ENCODE measurements at places on chromosomes 2 and 18.

- DNase-seq: no peak
Observed at GRCh38 chr18:55433648-55434047, 154.3 kb downstream of the TCF4 start.

DNA sequence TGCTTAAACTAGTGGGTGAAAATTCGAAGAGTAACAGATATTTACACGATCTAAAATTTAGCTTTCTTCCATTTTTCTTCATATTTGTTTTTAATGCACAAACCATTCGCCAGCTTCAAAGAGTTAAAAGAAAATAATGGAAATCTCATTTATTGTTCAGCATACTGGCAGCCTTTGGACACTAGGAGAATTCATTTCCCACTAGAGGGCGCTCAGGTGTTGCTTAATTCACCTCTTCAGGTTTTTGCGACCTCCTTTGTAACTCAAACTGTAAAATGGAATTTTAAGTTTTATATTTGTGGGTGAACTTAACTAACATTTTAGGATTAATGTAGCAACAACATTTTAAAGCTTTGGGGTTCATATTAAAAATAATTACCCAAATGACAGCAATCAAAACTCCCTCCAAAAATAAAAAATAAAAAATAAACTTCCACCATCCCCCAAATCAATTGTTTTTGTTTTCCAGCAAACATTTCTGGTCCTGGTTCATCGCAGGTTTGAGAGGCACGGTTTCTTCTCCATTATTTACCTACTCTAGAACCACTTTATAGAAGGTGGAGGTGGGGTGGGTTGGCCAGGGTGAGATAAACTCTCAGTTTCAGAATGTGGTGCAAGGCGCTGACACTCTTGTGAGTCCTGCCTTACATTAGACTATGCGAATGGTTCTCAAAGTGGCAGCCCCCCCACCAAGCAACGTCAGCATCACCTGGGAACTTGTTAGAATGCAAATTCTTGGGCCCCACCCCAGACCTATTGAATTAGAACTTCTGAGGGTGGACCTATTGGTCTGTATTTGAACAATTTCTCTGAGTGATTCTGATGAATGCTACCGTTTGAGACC lies 24.7 kb upstream of the PNPT1 start:
- DNase-seq: peak; percentile 15

- DNase-seq: no peak
Observed at GRCh38 chr2:15732341-15733077, 140.8 kb downstream of the DDX1 start.

DNA sequence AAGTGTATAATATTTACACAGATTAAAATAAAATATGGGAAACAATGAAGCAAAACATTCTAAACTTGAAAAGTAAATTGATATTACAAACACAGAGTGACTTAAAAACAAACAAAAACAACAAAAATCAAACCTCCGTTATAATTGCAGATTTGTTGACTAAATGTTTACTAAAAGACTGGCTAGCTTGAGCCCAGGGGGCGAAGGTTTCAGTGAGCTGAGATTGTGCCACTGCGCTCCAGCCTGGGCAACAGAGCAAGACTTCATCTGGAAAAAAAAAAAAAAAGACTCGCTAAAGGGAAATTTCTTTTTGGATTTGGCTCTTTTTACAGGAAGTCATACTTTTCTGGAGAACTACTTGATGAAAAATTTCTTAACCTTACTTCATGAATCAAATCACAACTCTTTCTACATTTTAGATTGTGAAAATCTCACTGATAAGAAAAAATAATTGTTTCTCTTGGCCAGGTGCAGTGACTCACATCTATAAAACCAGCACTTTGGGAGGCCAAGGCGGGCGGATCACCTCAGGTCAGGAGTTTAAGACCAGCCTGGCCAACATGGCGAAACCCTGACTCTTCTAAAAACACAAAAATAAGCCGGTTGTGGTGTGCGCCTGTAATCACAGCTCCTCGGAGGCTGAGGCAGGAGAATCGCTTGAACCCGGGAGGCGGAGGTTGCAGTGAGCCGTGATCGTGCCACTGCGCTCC lies 9.7 kb downstream of the TFPI start:
- DNase-seq: no peak

GRCh38 chr2:135744760-135745314 lies 3.2 kb downstream of the UBXN4 start:
- no peak for DNase-seq

DNA sequence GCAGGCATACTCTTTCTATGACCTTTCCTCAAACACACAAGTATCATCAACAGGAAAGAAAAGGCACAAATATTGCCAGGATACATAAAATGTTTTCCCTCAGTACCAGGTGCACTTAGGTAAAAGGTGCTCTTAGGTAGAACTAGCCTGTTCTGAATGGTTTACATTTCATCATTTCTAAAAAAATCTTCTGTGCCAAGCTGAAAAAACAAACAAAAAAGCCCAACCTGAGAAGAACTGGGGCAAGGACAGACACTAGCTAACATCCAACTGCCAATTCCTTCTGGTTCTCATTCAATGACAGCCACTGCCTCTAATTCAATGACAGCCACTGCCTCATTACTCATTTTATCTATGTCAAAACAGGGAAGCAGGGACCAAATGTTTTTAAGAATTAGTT lies 68.5 kb downstream of the SPIRE1 start:
- no peak for DNase-seq

GRCh38 chr2:60535685-60536312 lies 17.7 kb downstream of the BCL11A start:
- DNase-seq: no peak

DNA sequence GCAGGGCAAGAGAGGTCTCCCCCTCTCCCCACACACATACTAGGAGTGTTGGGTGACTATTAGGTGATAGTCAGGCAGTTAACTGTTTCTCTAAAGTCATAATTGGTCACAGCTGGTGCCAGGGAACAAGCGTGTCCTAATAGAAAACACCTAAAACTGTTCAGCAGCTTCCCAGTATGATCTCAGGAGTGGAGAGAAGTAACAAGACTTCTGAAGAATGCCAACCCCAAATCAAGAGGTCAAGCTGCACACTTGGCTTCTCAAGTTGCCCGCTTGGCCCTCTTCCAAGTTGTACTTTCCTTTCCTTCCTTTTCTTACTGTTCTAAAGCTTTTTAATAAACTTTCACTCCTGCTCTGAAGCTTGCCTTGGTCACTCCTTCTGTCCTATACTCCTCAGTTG lies 22.4 kb upstream of the STAT1 start:
- DNase-seq: no peak

DNA sequence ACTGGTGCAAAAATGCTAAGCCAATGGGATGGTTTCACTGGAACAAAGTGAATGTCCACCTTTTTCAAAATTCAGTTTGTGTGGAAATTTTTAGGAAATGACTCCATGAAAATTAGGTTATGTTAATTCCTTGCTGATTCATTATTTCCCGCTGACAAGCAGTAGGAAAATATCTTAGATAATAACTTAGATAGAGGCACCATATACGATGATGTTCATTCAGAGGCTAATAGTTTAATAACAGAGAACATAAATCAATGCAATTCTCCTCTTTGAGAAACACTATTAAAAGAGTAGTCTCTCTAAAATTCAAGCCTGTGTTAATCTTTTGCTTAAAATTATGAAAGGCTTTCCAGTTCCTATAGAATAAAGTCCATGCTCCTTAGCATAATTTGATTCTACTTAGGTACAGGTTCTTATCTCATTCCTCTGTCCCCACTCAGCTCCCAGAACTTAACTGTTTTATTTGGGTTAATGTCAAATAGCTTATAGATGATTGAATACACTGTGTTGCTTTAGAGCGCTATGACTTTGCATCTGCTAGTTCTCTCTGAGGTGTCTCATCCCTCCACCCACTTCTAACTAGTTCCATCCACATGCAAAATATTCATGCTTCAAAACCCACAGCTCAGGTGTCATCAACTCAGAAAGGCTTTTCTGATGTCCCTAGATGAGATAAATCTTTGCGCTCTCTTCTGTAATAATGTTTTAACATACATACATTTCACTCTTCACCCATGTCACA lies 503.6 kb downstream of the ERBB4 start:
- no peak for DNase-seq

GRCh38 chr2:23569761-23570365 lies 184.9 kb downstream of the KLHL29 start:
- no peak for DNase-seq

- DNase-seq: no peak
Observed at GRCh38 chr2:149018981-149019380, 19.5 kb upstream of the LYPD6B start.

DNA sequence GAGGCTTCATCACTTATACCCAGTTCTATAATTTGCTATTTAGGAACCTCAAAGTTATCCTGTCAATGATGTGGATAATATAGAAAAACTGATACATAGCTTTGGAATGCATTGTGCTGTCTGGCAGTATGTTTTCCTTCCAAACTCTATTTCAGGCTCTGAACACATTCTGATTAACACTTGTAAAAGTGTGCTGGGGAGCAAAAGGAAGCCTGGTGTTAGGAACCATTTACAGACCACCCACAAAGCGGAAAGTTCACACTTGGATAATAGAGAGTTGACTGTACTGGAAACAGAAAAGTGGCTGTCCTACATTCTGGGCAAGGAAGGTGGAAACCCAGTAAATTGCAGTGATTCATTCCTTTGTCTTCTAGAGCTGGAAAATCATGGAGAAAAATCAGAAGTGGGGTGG lies 114.5 kb upstream of the ZFP36L2 start:
- no peak for DNase-seq

GRCh38 chr2:224009605-224010315 lies 29.3 kb downstream of the SERPINE2 start:
- no peak for DNase-seq

DNA sequence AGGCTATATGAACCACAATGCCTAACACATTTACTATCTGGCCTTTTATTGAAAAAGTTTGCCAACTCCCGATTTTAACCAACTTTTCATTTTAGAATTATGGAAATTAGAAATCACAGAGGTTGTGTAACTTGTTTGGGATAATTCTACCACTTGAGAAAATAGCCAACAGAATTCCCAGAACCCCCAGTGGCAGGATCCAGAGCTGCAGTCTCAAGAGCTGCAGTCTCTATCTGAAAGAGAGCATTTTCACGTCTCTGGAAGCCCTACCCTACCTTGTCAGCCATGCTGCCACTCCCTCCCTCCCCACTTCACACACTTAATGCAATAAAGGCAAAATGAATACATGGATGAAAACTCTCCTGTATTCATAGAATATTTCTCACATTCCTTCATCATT lies 23.4 kb upstream of the TSPYL6 start:
- no peak for DNase-seq

DNA sequence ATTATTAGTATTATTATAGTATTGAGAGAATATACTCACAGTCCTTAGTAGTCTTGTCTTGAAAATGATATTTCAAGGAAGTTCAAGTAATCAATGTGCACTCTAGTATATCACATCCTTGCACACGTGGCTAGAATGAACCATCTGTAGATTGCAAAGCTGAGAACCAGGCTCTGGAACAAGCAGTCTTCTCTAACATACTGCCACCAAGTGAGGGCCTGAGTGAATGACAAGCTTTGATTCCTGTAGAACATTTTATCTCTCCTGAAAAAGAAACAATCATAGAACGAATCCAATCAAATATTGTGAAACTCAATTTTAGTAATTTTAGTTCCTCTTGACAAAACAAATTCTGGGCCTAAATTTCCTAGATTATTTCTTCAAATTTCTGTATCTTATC lies 55.3 kb upstream of the SULT1C3 start:
- DNase-seq: no peak

DNA sequence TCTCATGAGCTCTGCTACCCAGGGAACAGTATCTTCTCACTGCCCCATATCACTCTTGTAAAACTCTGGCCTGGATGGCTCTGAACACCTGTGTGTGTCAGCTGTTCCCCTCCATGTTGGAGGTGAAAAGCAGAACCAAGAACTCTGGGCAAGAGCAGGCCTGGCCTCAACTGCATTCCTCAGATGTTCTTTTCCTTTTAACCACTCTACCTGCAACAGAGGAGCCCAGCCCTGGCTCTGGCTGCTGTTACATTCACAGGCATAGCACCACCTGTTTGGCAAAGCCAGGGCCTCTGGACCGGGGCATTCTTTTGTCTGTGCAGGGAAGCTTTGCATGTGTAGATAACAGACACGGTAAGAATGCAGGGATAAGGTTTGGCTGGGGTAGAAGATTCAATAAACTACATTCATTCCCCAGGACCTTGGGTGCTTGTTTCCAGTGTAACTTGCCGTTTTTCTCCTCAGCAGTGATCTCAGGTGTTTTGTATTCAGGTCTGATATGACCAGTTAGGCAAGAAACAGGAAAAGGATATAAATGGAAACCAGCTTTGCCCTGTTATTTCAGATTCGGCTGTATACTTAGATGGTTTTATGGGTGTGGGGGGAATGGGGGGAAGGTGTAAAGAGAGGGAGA lies 95.1 kb downstream of the SPTBN1 start:
- DNase-seq: no peak

DNA sequence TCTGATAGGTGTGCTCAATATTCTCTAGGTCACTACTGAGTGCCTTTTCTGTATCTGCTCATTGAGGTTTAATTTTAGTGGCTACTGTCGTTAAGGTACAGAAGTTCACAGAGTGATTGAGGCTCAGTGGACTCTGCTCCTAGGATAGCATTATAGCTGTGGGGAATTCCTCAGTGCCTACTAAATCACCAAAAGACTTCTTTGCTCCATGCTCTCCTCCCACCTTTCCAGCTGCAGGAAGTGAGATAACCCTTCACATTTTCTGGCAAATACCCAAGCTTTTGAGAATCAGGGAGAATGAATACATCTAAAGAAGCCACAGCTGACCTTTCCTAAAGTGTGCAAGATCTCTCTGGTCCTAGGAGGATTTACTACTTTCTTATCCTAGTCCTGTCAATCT lies 95.2 kb upstream of the FSIP2 start:
- DNase-seq: no peak

Data from stimulated activated CD4-positive, alpha-beta T cell treated with anti-CD3 and anti-CD28 coated beads, Interleukin-12 subunit alpha, Interleukin-12 subunit beta, amount 100 ng/mL, for 4 hours (primary cell).